Muscle of arm (tissue), 14 donors: ENCODE measurements at places on chromosomes 3 and 15. TPM values are rescaled to one million over a fixed set of nuclear protein-coding genes. Genes with fewer than 3 reads are reported as not detected.

GRCh38 chr3:4531478-4532025 lies 38.4 kb downstream of the ITPR1 start:
- DNase-seq: no peak

DNA sequence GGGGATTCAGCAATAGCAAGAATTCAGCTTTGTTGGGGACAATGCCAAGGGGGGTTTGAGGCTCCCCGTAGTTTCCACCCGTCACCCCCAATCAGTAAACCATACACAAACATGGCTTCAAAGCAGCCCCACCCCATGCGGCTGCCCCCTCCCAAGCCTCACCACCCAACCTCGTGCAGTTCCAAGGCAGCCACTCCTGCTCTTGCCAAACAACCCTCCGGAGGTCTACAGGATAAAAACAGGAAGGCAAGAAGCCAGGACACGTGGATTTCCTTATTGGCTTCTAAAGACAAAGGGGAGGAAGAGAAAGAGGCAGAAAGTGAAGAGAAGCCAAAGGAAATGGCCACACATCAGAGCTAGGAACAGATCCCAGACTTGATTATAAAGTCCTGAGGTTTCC lies 121.1 kb downstream of the SHQ1 start:
- DNase-seq: peak; percentile 60

FANCD2OS gene
- polyA plus RNA-seq: 0.56 TPM

- peak; percentile 96 for DNase-seq
Observed at GRCh38 chr3:64685800-64686445, 1.9 kb downstream of the ADAMTS9 start.

ALDH1A2 gene
- polyA plus RNA-seq: 19.4 TPM
